ENCODE measurements at places on chromosomes 12 and 14. TPM values are rescaled to one million over a fixed set of nuclear protein-coding genes. Genes with fewer than 3 reads are reported as not detected.

- no peak for DNase-seq
These were observed 582.7 kb downstream of the SLC6A15 start for GRCh38 chr12:84329938-84330337.

- DNase-seq = no peak
These were observed 42.5 kb downstream of the CCDC88C start for GRCh38 chr14:91374879-91375702.

Gene TAS2R20
- 1.7 TPM for total RNA-seq

DNA sequence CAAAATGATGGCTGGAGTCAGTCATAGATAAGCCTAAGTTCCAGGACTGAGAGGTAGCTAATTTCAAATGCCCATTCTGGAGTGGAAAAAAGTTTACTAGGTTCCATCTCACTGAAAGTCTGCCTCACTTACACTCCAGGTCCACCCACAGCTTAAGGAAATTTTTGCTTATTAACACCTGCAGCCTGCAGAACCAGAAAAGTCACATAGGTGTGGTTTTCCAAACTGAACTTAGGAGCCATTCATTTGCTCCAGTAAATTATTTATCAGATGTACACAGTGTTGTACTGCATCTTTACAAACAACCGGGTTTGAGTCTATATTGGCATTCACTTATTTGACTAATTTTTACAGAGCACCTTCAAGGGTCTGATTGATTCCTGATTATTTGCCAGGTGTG, 157.4 kb upstream of the ARID2 start:
- no peak for DNase-seq

DNA sequence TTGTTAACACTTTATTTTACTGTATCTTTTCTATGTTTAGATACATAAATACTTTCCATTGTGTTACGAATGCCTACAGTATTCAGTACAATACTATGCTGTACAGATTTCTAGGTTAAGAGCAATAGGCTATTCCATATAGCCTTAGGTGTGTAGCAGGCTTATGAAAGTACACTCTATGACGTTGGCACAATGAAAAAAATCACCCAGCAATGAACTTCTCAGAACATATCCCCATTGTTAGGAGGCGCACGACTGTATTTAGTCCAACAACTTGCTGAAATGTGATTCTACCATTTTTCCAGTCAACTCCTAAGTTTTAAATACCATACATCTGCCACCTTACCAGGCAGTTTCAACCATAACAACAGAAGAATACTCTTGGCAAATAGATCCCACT, 1.8 kb downstream of the PARP11 start:
- no peak for DNase-seq

DNA sequence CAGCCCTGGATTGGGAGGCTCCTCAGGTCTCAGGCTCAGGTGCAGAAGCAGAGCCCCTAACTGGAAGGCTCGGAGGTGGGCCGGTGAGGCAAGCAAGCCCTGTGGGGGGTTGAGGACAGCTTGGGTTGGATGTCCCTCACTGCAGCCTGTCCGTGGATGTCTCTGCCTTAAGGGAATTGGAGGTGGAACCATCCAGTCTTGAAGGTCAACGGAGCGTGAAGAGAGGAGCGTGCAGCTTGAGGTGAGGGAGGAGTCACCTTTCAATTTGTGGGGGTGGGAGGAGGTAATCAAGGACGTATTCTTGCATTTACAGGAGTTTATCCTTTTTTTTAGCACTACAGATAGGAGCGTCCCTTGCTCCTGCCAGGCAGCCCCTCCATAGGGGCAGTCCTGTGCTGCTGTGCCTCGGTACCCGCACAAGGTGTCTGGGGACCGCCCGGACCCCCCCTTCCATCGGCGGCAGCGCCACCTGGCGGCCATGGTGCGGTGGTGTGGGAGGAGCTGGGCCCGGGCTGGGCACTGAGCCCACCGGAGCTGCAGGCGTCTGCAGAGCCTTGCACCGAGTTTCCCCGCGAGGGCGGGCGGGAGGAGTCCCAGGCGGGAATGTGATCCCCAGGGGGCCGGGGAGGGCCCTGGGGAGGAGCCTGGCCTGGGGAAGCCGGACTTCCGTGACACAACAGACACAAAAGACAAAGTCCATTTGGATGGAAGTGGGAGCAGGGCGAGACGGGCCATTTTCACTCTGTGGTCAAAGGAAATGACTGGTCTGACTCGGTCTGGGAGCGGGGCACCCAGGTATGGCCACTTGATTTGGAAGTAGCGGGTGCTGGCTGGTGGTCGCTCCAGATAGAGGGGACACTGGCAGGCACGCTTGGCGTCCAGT, 864 bp downstream of the DNAJC22 start:
- peak; percentile 78 for DNase-seq

Gene SALL2
- 0.24 TPM for total RNA-seq

DNA sequence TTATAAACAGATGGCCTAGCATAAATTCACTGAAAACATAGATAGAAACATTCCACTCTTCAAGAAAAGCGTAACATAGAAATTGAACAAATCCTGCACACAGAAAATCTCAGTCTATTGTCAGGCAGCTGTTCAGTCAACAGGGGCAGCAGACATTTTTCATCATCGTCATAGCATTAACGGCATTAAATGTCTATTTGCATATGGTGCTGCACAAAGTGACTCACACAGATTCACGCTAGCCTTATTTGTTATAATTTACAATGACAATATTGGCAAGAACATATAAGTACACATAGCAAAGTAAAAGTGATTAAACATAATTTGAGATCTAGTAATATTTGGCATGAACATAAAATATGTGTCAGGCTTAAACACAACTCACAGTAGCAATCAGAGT, 95.7 kb downstream of the CEP128 start:
- no peak for DNase-seq

Gene NKX2-1
- not detected for total RNA-seq

Gene MUCL1
- not detected for total RNA-seq

GRCh38 chr12:116148844-116149243, 128.6 kb downstream of the MED13L start:
- DNase-seq = no peak

DNA sequence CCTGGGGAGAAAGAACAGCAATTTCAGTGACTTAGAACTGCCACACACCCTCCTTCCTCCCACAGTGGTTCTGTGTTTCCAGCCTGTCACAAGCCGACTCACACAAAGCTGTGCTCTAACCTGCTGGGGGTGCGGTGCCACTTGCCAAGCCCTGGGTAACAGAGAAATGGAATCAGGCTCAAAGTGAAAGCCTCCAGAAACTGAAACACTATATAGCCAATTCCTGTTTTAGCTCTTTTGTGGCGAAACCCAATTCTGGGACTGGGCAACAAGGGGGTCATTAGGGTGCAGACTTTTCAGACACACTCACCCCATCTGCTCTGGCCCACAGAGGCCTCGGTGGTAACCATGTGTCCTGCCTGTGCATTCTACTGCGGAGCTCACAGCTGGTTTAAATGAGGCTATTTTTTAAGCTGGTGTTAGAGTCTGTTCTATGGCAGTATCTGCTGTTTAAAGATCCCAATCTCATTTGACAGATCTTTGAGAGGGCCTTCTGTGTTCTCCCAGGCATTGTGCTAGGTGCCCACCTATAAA, 15.2 kb upstream of the ACTR6 start:
- no peak for DNase-seq

Gene HIF1A
- total RNA-seq = 148 TPM

Gene OAS2
- total RNA-seq = 51.9 TPM

DNA sequence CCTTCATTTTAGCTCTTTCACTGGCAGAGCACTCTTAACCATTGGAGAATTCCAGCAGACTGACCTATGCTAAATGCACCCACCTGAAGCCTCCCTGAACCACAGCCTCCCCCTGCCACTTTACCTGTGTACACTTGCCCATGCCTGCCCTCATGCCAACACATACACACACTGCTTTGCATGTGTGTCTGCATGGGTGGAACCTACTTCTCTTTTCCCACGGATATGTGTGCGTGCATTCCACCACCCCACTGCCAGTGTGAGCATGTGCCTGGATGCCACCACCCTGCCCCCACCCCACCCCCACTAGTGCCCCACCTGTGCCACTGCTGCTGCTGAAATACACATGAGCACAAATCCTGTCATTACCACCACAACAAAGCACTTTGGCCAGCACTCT, 49.5 kb upstream of the EEA1 start:
- DNase-seq = no peak

DNA sequence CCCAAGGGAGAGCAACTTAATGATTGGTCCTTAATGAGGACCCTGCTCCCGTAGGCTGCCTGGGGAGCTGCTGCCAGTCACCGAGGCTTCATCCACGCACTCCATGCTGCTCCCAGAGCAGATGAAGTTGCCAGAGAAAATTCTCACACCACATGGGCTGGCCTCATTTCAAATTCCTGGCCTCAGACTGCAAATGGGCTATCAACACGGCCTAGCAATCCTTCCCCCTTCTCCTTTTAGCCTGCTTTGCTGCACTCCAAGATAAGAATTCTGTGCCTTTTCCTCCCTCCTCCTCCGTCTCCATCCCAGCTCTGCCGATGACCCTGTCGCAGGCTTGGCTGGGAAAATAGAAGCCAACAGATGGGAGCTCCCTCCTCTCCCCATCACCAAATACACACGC, 10.8 kb upstream of the DGLUCY start:
- DNase-seq = no peak

GRCh38 chr14:92058006-92058917, 18.4 kb upstream of the TRIP11 start:
- DNase-seq = no peak

- no peak for DNase-seq
These were observed 532.5 kb downstream of the VRK1 start for GRCh38 chr14:97329701-97330100.

Gene RD3L
- total RNA-seq = not detected

Gene CAPZA3
- total RNA-seq = not detected

DNA sequence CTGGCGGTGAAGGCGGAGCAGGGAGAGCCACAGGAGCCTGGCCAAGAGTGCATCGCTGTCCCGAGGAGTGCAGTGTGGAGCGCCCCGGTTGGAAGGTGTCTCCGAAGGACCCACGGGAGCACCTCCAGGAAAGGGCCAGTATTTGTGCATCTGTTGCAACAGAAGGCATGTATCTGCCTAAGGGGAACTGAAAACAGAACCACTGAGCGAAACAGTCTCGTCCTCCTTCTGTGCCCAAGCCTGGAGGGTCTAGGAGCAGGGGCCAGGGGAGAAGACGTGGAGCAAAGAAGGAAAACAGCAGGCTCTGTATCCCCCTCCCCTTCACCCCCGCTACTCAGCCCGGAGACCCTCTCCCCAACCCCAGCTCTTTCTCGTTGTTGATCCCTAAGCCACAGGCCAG, 5.3 kb upstream of the LRRC10 start:
- DNase-seq = no peak

Gene PPP1R12A
- 72.9 TPM for total RNA-seq

GRCh38 chr14:66306101-66306500, 180.1 kb upstream of the CCDC196 start:
- no peak for DNase-seq

Gene GRIP1
- 0.54 TPM for total RNA-seq

Gene SPIC
- total RNA-seq = 0.37 TPM

- DNase-seq = no peak
These were observed 1.6 kb downstream of the NXPH4 start for GRCh38 chr12:57218030-57218853.

- no peak for DNase-seq
These were observed 396.7 kb upstream of the PDE3A start for GRCh38 chr12:19971361-19972280.

Gene RFX4
- not detected for total RNA-seq

Gene KRT80
- total RNA-seq = not detected

Gene TAS2R46
- 0.60 TPM for total RNA-seq

Gene ADAM21
- 0.12 TPM for total RNA-seq

- no peak for DNase-seq
These were observed 50.5 kb downstream of the SSH1 start for GRCh38 chr12:108806921-108807320.

DNA sequence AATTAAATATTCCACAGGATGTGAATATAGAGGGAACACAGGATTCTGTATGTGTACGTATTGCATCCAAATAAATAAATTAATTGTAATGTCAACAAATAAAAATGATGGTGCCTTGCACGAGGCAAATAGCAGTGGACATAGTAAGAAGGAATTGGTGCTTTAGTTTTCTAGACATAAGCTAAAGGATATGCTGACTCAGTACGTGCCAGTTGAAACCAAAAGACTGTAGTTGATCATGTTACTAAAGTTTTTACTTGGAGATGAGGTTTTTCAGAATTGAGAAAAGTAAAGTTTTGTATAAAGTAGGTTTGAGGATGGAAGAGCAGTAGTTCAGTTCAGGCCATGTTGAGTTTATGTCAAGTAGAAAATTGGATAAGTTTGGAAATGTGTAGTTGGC, 807.2 kb downstream of the SLC16A7 start:
- DNase-seq = no peak

- DNase-seq = no peak
These were observed 58.4 kb downstream of the DCAF5 start for GRCh38 chr14:69094481-69094880.

- no peak for DNase-seq
These were observed 41.7 kb downstream of the TSPAN11 start for GRCh38 chr12:30968211-30968610.

DNA sequence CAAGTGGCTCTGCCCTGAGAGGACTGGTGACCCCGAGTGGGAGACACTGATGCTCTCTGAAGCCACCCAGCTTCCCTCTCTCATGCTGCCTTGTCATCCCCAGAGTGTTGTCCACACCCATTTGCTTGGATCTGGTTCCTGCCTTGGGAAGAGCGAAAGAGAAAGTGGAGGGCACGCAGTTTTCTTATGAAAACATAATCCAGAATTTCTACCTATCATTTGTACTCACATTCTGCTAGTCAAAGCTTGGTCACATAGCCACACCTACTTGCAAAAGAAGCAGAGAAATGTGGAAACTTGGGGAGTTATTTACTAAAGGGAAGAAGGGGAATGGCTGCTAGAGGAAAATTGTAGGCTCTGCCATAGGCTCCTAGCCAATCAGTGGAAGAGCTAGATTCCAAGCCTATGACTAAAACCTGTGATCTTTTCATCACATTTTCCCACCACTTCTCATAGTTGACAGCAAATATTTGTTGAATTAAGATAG, 326.3 kb downstream of the ZFP36L1 start:
- DNase-seq = no peak

DNA sequence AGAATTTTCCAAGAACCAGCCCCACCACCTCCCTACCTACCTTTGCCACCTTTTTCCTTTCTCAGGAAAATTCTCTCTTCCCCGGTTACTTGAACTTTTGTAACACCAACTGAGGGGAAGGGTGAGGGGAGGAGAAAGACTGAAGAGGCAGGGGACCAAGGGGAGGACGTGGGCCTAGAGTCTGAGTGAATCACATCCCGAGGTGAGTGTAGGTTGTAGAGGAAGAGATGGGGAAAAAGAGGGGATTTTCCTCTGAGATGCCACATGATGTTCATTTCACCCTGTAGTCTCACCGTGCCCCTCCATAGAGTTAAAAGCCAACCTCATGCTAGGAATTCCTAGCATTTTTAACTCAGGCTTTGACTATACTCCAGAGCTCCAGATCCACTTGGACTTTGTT, 311.8 kb downstream of the RPAP3 start:
- DNase-seq = no peak

- DNase-seq = no peak
These were observed 31.0 kb upstream of the TC2N start for GRCh38 chr14:91898372-91898771.

Gene RARG
- 7.5 TPM for total RNA-seq

Measured in activated B cell treated with CpG ODN at 0.5 μM for 24 hours (primary cell).